Posterior cingulate gyrus (tissue), 11 donors: ENCODE measurements at places on chromosomes 16 and 17.
A peak's percentile ranks its signal among the peaks of the same experiment; 100 is the strongest.

DNA sequence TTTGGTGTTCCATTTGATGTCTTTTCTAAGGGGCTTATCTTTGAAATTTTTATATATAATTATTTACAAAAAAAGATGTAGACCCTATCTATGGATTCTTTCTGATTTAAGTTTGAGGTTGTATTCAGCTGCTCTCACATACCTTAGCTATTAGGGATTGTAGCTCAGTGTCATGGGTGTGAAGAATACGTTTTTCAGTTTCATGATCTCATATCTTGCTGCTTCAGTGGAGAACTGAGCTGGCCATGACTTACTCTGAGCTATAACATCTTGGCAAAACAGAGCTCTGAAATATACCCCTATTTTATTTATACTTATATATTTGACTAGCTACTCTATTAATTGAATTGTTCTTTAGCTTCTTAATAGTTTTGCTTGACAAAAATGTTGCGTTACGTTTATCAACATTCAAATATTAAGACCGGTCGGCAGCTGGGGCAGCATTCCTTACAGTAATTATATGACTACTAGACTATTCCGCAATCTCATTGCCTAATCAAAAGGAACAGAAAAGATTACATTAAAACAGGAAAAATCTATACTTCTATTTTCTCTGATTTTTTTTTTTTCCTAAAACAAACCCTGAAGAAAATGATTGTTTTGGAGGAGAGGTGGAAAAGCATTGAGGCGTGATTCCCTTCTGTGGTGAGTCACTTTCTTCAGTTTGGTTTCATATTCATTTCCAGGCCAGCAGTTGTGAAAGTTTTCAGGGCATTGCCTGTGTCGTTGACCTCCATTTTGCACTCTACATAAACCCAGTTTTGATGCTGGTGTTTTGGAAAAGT, 24.1 kb upstream of the KRT24 start:
- no peak for DNase-seq

GRCh38 chr16:9772526-9773225, 409.6 kb downstream of the GRIN2A start:
- no peak for DNase-seq

DNA sequence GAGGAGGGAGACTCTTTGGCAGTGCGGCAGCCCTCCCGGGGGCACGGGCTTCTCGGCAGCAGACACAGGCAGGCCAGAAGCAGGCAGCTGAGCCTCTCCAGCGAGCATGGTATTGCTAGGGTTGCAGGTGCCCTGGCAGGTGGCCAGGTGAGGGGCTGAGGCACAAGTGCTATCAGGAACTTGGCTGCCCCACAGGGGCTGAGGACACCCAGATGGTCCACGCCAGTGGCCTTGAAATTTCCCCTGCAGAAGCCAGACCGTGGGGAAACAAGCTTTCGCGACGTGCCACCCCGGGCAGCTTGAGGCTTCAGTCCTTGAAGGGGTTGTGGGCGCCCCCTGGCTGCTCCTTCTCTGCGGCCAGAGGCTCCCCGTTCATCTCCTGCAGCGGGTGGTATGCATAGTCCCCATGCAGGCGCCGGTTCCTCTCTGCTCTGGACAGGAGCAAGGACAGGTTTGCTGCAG, 8.5 kb downstream of the NAGPA start:
- DNase-seq = peak; percentile 82

GRCh38 chr17:44865931-44866330, 18.2 kb downstream of the HIGD1B start:
- no peak for DNase-seq

- DNase-seq = peak; percentile 67
Measured at GRCh38 chr16:85717393-85718152, 28.8 kb upstream of the GINS2 start.

DNA sequence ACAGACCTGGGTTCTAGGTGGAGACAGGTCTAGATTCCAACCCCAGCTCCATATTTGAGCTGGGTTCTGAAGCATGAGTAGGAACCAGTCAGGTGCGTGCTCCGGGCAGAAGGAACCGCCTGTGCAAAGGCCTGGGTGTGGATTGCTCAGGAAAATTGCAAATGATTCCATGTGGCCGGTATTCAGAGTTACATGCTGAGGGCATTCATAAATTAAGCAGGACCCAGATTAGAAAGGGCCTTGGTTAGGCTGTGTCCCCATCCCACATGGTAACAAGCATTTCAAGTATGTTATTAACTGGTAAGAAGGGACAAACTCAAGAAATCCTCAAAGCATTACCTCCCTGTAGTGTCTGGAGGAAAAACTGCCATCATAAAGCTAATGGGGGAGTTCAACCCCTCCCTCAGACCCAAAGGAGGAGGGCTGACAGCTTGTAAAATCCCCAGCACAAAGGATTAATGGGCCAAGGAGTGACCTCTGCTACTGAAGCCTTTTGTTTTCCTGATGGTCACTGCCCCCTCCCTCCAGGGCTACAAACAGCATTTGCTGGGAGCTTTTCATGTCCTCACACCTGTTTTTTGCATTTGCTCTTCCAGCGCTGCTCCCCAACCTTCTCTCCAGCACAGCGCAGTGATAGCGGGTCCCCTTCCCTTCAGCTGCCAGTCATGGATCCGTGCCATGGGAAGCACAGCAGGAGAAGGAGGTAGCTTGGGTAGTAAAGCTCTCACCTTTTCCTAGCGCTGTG, 218.0 kb downstream of the C16orf95 start:
- DNase-seq = no peak

GRCh38 chr16:85674828-85675227, 13.9 kb downstream of the GINS2 start:
- DNase-seq = no peak

GRCh38 chr17:7886227-7887037, 2.2 kb upstream of the CHD3 start:
- no peak for DNase-seq

- DNase-seq = no peak
Measured at GRCh38 chr16:11640987-11641817, 27.1 kb upstream of the SNN start.

DNA sequence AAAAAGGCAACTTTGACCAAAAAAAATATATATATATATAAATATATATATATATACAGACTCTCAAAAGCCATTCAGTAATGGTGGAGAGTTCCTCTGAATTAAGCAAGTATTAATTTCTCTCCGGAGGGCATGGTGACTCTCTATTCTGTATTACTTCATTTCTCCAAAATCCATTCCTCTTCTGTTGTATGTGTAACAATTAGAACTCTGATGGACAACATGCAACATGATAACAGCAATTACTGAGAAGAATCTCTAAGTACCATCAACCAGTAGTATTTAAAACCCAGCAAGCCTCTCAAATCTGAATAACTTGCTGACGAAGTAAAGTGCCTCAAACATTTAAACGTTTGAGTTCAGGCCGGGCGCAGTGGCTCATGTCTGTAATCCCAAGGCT, 2.3 kb downstream of the GRB2 start:
- no peak for DNase-seq

GRCh38 chr16:21937336-21937829, 15.8 kb upstream of the UQCRC2 start:
- DNase-seq = no peak

DNA sequence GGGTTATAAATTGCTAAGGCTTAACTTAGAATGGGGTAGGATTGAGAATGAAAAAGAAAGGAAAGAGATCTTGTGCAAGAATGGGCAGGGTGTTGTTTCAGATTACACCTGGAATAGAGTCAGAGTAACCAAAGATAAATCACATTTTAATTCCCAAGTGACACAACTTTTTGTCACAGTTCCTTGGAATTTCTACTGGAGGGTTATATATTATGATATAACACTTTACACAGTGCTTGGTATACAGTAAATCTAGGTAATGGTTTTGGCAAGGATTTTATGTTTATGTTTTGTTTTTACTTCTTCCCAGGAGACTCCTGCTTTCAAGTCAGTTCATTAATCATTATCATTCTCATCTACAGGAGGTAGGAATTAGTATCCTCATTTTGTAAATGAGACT, 115.7 kb upstream of the KCNJ16 start:
- no peak for DNase-seq

DNA sequence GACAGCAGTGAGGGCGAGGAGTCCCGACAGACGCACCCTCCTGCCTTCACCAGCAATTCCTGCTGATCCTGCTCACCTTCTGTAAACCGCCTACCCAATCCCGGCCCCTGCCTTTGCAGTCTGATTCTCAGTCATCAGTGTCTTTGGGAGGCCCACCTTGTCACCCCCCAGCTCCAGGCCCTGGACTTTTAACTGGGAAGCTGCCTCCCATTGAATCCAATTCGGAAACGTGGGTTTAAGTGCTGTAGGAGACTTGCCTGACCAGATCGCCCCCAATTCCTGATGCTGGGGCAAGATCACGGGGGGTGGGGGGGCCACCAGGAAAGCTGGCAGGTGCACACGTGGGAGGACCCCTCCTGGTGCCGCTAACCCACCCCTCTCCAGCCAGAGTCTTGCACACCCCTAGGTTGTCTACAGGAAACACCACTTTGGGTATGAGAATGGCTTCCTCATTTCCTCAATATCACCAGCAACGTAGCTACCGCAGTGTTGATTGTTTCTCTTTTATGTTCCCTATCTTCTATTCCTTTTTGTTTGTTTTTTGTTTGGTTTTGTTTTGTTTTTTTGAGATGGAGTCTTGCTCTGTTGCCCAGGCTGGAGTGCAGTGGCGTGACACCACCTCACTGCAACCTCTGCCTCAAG, 46.6 kb upstream of the CMIP start:
- DNase-seq = no peak

GRCh38 chr17:45432405-45433158, at the start of gene ARHGAP27:
Gene ARHGAP27 (minus strand): TSS chr17:45432870. CDS start chr17:45430279, 2,591 bp downstream.
- DNase-seq = no peak

GRCh38 chr16:70692130-70692872, 6.4 kb upstream of the MTSS2 start:
- DNase-seq = no peak

DNA sequence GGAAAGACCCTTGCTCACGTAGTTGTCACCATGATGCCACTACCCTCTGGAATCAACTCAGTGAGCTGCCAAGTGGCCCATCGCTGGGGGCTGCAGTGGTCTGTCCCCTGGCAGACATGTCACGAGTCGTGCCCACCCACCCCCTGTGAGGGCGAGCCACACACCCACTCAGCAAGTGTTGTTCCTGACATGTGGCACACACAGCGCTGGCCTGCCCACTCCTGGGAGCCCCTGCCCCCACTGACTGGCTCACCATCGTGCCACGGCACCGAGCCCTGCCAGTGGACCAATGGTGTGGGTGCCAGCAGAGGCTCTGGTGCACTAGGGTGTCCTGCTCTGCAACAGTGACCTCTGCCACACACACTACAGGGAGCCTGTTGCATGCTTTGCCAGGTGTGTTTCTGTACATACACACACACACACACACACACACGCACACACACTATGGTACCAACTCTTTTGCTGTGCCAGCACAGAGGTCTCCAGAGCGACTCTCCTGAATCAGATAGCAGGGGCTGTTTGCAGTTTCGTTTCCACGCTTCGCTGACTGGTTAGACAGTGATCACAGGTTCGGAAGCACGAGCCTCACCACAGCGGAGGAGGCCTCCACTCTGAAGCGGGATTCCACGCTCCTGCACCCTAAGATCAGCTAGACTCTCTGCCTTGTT, 7.7 kb downstream of the RTN4RL1 start:
- DNase-seq = no peak

DNA sequence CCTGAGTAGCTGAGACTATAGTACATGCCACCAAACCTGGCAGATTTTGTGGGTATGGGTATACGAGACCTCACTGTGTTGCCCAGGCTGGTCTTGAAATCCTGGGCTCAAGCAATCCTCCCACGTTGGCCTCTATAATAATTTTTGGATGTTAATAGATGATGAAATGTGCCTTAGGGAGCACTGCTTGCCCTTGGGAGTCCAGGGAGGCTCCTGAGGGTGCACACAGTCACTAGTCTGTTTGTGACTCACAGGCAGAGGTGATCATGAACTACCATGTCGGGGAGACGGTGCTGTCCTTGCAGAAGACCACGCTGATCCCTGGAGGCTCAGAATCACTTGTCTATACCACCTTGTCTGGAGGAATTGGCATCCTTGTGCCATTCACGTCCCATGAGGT, 46.1 kb downstream of the SF3B3 start:
- no peak for DNase-seq

- DNase-seq = no peak
Measured at GRCh38 chr17:66647391-66647983, 187.4 kb upstream of the CACNG5 start.

DNA sequence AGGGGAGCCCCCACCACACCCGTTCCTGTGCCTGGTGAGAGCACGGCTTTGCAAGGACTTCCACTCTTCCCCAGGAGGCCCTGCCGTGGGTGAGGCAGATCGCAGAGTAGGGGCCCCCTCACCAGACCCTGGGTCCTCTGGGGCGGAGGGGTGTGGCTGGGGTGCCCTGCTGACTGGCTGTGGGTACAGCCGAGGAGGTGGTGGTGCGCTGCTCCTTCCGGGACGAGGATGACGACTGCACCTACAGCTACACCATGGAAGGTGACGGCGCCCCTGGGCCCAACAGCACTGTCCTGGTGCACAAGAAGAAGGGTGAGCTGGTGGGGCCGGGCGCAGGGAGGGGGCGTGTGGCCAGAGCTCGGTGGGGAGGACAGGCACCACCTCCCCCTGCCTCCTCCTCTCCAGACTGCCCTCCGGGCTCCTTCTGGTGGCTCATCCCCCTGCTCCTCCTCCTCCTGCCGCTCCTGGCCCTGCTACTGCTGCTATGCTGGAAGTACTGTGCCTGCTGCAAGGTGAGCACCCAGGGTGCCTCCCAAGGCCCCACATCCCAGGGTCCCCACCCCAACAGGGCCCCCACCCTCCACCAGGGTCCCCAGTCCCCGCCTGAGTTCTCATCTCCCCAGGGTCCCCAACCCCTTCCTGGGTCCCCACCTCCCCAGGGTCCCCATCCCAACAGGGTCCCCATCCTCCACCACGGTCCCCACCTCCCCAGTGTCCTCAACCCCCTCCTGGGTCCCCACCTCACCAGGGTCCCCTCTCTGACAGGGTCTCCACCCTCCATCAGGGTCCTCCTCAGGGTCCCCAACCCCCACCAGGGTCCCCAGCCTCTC, 16.1 kb downstream of the ITGB4 start:
- no peak for DNase-seq

GRCh38 chr17:13558588-13558987, 43.1 kb downstream of the HS3ST3A1 start:
- DNase-seq = no peak

- DNase-seq = no peak
Measured at GRCh38 chr17:3482852-3483251, 7.1 kb downstream of the ASPA start.

DNA sequence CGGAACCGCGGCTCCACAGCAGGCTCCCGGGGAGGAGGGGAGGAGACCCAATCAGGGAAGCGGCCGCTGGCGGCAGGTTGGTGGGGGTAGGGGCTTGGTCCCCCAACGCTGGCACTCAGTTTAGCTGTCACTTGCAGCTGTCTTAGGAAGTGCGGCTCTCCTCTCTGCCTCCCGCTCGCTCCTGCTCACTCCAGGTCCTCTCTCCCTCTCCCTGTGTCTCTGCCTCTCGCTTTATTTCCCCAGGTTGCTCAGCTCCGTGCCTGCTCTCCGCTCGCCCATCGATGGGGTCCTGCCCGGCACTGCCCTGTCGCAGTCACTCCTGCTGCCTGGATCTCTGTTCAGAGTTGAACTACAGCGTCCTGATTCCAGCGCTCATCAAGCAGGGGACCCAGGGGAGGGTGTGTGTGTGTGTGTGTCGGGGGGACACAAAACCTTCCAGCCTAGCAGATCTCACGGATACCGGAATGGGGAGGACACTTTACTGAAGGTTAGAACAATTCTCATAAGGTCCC, 145.6 kb downstream of the ENGASE start:
- DNase-seq = peak; percentile 65
